Activated naive CD8-positive, alpha-beta T cell treated with anti-CD3 and anti-CD28 coated beads, Interleukin-2, amount 10 ng/mL, durations not matched to agents 7 days and 5 days (primary cell): ENCODE measurements at places on chromosomes 2 and 18. TPM values are rescaled to one million over a fixed set of nuclear protein-coding genes. Genes with fewer than 3 reads are reported as not detected.

DNA sequence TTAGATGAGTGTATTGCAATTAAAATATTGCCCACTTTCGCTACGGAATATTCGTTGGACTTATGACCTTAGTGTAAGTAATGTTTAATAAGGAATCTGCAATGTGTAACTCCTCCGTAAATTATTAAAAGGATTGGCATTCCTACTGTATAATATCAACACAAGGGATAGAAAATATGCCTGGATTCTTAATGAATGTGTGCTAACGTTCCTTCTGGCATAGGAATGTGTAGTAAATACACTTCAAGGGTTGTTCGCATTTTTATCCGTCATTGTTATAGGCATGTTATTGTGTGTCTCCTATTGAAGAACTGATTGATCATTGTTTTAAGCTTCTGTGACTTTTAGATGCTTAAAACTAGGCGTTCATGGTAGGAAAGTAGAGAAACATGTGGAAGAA, 134.5 kb downstream of the NEDD4L start:
- no peak for DNase-seq

DNA sequence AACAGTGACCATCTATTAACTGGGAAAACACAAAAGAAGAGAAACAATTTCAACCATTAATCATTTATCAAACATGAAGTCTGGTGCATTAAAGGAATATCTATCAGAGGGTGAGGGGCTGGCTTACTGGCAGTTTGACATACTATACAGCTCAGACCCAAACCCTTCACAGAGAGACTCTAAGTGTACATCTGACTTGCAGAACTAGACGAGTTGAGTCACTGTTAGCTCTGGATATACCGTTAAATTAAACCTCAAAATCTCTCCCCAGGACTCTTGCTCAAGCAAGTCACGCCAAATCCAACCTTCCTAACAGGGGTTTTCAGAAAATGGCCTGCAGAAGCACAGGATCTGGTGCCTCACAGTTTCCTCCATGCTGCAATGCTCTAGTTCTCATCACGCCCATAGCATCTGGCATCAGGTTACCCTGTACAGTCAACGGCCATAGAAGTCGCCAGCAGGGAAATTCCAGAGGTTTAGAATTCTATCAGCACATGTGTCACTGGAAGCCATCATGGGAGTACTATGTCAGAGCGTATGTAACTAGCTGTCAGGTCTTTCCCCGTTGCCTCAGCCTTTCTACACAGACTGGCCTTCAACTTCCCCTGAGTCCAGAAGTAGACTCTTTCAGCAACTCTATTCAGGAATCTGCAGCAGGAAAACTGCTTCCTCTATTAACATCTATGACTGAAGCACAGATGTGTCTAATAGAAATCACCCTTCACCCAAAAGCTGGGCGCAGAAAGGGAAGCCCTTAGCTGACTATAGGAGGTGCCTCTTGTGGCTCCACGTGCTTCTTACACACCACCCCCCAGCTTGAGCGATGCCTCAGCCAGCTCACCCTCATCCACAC, 9.3 kb downstream of the TGOLN2 start:
- DNase-seq, result no peak

DNA sequence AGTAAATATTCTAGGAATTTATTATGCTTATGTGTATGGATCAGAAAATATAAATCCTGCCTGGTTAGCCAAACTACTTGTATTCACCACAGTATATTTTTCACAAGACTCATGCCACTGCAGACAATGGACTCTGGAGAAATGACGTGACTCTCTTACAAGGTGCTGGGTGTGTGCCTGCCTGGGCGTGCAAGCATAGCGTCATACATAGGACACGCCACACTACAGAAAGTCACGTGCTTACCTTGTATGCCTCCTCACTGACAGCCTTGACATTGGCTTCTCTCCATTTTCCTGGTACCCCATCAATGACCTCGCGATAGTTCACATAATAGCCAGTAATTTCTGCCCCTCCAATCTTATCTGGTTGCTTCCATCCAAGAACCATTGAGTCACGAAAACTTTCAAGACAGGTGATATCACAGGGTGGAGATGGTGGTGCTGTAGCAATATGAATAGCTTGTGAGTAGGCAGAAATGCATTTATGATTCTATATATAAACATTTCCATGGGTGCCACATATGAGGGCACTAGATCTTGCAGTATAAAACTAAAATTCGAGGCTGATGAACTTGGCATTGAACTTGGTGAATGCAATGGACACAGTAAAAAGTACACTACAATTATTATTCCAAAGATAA, 93.2 kb downstream of the MYOM1 start:
- DNase-seq, result no peak

DNA sequence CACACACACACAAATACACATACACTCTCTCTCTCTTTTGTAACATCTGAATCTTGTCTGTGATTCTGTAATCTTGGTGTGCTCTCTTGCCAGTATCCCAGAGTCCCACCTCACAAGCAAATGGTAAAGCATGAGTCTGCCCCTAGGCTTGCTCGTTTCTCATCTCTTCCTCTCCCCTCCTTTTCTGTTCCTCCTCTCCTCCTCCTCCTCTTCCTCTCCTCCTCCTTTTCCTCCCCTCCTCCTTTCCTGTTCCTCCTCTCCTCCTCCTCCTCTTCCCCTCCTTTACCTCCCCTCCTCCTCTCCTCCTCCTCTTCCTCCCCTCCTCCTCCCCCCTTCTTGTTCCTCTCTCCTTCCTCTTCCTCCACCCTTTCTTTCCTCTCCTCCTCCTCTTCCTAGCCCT, 59.0 kb downstream of the TNFRSF11A start:
- DNase-seq, result no peak

Gene LBX2
- total RNA-seq, result 1.2 TPM

Gene SYT4
- total RNA-seq, result not detected

Gene PUS10
- 10.6 TPM for total RNA-seq
